ENCODE measurements at places on chromosomes 16 and 17.
A peak's percentile ranks its signal among the peaks of the same experiment; 100 is the strongest.

DNA sequence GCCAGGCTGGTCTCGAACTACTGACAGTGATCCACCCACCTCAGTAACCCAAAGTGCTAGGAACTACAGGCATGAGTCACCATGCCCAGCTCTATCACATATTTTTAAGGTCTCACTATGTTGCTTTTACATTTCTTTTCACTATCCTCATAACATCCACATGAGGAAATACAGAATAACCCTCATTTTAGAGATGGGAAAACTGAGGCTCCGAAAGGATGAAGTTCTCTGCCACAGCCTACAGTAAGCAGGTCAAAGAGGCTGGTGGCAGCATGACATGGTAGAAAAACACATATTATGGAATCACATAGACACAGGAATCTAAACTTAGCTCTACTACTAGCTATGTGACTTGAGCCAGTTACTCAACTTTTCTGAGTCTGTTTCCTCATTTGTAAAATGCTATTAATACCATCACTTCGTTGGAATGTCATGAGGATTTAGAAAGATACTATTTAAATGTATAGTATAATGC lies 32.2 kb downstream of the APPBP2 start:
- DNase-seq, result no peak

- DNase-seq, result peak; percentile 67
Measured at GRCh38 chr16:50274326-50275097, 8.2 kb downstream of the ADCY7 start.

DNA sequence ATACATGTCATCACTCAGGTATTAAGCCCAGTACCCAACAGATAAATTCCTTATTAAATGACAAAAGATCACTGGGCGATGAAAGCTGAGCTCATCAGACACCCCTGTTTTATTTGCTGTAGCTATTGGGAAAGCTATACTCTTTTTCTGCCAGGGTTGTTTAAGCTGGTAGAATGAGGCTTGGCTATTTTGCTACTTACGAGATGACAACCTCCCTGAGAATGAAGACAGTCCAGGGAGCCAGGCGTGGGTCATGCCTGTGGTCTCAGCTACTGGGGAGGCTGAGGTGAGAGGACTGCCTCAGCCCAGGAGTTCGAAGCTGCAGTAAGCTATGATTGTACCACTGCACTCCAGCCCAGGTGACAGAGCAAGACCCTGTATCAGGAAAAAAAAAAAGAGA lies 4.3 kb upstream of the SH2B1 start:
- DNase-seq, result no peak

GRCh38 chr17:8557176-8557806 lies 73.2 kb downstream of the MYH10 start:
- no peak for DNase-seq

GRCh38 chr17:5380491-5381135 lies 38.8 kb downstream of the NUP88 start:
- DNase-seq, result no peak
